Astrocyte of the cerebellum (primary cell): ENCODE measurements at places on chromosomes 3 and 15.

GRCh38 chr3:98592345-98592935 is 971 bp downstream of the CPOX start:
- DNase-seq = no peak

DNA sequence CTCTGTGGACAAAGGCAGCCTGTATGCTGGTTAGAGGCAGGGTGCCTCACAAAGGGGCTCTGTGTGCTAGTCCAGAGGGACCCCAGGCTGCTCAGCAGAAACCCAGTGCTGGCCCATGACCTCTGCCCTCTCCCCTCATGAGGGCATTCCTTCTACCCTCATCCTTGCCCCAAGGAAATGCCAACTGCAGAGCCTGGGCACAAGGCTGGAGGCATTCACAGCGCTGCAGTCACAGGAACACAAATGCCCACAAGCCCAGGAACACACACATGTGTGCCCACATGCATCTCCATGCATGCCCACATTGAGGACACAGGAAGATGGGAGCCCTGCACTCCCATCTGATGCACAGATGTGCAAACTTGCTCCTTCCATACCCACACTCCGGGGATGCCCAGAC is 3.8 kb downstream of the INKA1 start:
- DNase-seq = no peak

DNA sequence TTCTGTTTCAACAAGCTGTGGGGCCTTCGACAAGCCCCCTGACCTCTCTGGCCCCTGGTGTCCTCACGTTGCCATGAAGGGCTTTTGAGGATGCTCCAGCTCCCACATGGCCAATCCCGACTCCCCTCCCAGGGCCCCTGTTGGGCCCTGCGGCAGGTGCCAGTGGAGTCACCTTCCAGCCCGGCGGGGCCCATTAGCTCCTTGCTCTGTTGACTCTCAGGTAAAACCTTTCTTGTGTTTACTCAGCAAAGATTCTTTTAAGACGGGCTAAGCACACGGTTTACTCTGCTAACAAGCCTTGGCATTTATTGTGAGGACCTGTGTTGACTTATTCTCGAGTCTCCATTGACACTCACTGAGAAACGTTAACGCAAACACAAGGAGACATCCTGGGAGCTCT is 15.0 kb downstream of the RPLP1 start:
- no peak for DNase-seq

- no peak for DNase-seq
Observed at GRCh38 chr3:94294806-94295205, 231.9 kb downstream of the NSUN3 start.

DNA sequence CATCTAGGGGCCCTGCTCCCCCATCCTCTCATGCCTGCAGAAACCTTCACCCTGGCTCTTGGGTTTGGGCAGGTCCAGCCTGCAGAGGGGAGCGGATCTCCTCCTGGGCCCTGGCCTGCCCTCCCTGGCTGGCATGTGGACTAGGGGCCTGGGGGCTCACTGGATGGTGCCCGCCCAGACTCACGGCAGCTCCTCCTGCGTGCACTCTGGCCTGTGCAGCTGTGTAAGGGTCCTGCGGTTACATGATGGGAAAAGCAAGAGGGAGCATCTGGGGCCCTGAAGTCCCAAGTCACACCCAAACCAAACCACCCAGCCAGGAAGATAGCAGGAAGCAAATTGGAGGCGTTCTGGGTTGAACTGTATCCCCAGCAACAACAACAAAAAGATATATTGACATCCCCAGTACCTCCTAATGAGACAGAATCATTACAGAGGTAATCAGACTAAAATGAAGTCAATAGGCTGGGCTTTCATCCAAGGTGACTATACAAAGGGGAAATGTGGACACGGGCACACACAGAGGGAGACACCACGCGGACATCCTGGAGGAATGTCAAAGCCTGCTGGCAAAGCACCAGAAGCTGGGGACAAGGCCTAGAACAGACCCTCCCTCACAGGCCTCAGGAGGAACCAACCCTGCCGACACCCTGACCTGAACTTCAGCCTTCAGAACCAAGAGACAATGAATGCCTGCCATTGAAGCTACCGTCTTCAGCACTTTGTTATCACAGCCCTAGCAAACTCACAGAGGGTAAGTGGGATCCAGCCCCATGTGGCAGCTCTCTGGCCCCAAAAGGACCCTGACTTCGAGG is 10.4 kb upstream of the CLK3 start:
- no peak for DNase-seq
